CD8-positive, alpha-beta memory T cell (primary cell): ENCODE measurements at places on chromosomes 6 and 20. TPM values are rescaled to one million over a fixed set of nuclear protein-coding genes. Genes with fewer than 3 reads are reported as not detected.

GRCh38 chr6:156980515-156980914 lies 203.3 kb downstream of the ARID1B start:
- no peak overlapping the region for H3K4me3 ChIP-seq
- no peak overlapping the region for H3K27ac ChIP-seq
- no peaks in the 10 kb centered on the region for H3K36me3 ChIP-seq
- no peaks in the 10 kb centered on the region for H3K27me3 ChIP-seq
- peaks cover 49% of the 10 kb centered on the region for H3K4me1 ChIP-seq
- DNase-seq = no peak

DNA sequence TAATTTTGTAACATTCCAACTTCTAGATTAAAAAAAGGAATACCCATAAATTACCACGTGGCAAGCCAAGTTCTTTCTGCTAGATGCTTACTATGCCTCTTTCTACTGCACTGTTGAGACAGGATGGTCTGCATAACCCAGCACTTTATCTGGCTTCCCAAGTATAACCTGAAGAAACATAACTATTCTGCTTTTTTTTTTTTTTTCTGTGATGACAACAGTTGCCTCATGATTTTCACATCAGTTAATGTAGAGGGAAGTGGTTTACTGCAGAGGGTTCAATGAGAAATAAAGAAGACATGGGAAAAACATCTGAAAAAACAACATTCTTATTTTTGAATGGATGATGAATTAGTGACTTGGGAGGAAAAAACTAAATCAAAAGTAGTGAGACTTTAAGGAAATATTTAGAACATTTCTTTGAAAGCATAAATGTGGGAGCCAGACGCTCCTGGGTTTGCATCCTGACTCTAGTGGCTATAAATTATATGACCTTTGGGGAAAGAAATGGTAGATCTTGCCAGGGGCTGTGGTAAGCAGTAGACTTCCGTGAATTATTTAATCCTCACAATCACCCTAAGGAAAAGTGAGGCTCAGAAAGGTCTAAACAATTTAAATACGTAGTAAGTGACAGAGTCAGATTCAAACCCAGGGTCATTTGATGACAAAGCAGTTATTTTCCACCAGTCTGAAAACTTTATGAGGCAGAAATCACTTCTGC lies 230.7 kb downstream of the PHACTR1 start:
- H3K4me3 ChIP-seq = no peak overlapping the region
- no peak for DNase-seq
- H3K27me3 ChIP-seq = no peaks in the 10 kb centered on the region
- H3K27ac ChIP-seq = no peak overlapping the region
- no peaks in the 10 kb centered on the region for H3K36me3 ChIP-seq

DNA sequence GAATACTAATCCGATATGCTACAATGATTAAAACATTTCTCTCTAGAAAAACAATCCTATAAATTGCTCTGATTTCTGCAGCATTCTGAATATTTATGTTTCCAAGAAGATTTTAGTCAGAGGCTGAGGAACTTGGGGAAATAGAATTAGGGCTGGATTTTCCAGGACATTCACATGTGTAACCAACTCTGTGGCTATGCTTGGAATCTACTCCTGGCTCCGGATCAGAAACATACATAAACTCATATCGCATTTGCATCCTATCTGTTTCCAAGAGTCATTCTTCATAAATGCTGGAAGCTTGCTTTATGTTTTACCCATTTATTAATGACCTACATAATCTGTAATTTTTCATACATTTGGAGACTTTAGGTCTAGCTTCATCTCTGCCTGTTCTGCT lies 459.9 kb upstream of the MARCKS start:
- H3K36me3 ChIP-seq = no peaks in the 10 kb centered on the region
- H3K4me1 ChIP-seq = no peaks in the 10 kb centered on the region
- H3K4me3 ChIP-seq = no peak overlapping the region
- DNase-seq = no peak
- H3K27me3 ChIP-seq = no peaks in the 10 kb centered on the region
- no peak overlapping the region for H3K27ac ChIP-seq

MUCL3 gene
- total RNA-seq = not detected

DNA sequence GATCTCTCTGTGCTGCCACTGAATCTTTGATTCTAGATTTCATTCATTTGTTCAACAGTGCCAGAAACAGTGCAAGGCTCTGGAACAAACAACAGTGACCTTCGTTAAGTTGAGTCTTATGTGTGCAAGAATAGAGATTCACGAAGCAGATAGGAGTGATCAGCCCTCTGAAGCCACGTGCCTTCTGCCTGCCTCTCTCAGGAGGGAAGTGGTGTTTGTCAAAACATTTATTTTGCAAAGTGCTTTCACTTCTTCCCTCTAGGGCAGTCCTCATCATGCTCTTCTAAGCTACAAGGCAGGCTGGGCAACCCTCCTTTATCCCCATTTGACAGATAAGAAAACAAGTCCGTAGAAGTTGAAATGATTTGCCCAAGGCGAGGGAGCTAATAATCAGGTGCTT lies 204.3 kb downstream of the TFAP2C start:
- no peaks in the 10 kb centered on the region for H3K27me3 ChIP-seq
- H3K27ac ChIP-seq = no peak overlapping the region
- no peak overlapping the region for H3K4me3 ChIP-seq

- H3K27ac ChIP-seq = no peak overlapping the region
- H3K36me3 ChIP-seq = no peaks in the 10 kb centered on the region
- no peaks in the 10 kb centered on the region for H3K27me3 ChIP-seq
- DNase-seq = no peak
- no peak overlapping the region for H3K4me3 ChIP-seq
- H3K4me1 ChIP-seq = no peaks in the 10 kb centered on the region
Measured at GRCh38 chr6:10210052-10210451, 204.8 kb downstream of the TFAP2A start.

GRCh38 chr6:1365686-1366085 lies 23.7 kb upstream of the FOXF2 start:
- no peaks in the 10 kb centered on the region for H3K36me3 ChIP-seq
- no peaks in the 10 kb centered on the region for H3K27me3 ChIP-seq
- no peak overlapping the region for H3K4me3 ChIP-seq
- no peak for DNase-seq
- H3K4me1 ChIP-seq = no peaks in the 10 kb centered on the region

DSP gene
- not detected for total RNA-seq

- no peak overlapping the region for H3K4me3 ChIP-seq
- no peaks in the 10 kb centered on the region for H3K27me3 ChIP-seq
- H3K27ac ChIP-seq = no peak overlapping the region
- peaks cover 57% of the 10 kb centered on the region for H3K36me3 ChIP-seq
- H3K4me1 ChIP-seq = peaks cover 12% of the 10 kb centered on the region
Measured at GRCh38 chr6:106547601-106548453, 81.5 kb downstream of the RTN4IP1 start.
